ENCODE measurements at places on chromosomes 3 and 15.
A peak's percentile ranks its signal among the peaks of the same experiment; 100 is the strongest.

DNA sequence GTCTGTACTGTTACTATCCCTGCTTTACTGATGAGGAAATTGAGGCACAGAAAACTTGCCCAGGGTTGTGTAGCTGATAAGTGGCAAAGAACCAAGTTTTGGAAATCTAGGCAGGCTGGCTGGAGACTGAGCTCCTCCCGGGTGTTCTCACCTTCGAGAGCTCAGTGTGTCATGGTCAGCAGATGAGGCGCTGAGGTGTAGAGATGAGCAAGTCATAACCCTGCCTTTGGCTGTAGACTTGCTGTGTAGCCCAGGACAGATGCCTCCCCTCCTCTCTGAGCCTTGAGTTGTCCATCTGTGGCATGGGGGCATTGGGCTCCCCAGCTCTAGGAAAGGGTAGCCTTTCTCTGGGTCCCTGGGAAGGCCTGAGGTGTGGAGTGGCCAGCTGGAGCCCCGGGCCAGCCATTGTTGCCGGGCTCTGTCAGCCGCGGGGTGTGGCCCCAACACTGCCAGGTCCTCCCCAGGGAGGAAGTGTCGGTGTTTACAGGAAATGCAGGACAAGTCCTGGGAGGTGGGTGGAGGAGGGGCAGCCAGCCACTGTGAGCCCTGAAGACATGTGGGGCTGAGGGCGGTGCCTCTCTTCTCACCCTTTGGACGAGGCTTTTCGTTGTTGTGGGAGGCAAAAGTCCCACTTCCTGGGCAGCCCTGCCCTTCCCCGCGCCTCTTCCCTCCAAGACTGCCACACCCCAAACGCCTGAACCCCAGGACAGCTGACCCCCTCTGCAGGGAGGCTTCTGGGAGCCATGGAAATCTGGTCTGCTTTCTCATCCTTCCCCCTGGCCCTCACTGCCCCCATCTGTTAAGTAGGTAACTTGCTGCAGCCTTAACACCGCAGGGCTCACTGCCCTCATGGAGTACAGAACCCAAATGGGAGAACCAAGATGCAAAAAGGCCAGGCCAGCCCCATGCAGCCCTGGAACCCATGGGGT lies 29.1 kb downstream of the FGD5 start:
- peak overlapping the region; percentile 19 for H3K27ac ChIP-seq
- H3K4me1 ChIP-seq = peaks cover 38% of the 10 kb centered on the region
- H3K4me3 ChIP-seq = no peak overlapping the region
- DNase-seq = no peak
- peaks cover 16% of the 10 kb centered on the region for H3K27me3 ChIP-seq

- no peak overlapping the region for H3K4me3 ChIP-seq
- no peaks in the 10 kb centered on the region for H3K36me3 ChIP-seq
- no peak for DNase-seq
- H3K27me3 ChIP-seq = no peaks in the 10 kb centered on the region
- no peak overlapping the region for H3K27ac ChIP-seq
These were observed 523.0 kb downstream of the NTRK3 start for GRCh38 chr15:87733541-87733941.

- H3K27me3 ChIP-seq = no peaks in the 10 kb centered on the region
These were observed 44.8 kb downstream of the ALDH1L1 start for GRCh38 chr3:126135406-126136076.

- H3K36me3 ChIP-seq = no peaks in the 10 kb centered on the region
- no peak overlapping the region for H3K4me3 ChIP-seq
- peak overlapping the region; percentile 43 for H3K27ac ChIP-seq
These were observed 88.9 kb downstream of the PTPRG start for GRCh38 chr3:61650276-61650675.

DNA sequence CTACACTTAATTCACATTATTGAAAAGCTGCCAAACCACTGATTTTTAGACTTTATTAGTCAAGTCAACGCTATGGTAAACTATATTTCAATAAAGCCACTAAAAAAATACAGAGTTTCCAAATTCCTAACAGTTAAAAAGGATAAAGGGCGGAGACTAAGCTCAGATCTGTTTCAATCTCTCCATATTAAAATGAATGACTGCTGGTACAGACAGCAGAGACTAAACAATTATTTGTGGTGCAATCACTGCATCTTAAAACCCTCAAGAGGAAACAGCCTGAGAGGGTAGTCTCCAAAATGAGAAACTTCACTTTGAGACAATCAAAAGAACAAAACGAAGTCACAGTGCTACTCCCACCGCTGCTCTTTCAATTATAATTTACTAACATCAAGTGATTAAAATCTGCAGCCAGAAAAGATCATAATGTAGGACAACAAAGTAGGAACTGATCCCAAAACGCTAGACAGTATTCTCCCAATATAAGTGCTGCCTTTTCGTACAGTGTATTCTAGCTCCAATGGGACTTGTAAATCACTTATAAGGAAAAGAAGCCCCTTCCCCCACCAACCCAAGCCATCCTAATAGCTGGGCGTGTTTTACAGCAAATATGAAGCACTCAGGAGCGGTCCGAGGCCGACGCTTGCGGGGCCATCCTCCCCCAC lies 1.2 kb downstream of the UBP1 start:
- H3K27ac ChIP-seq = peak overlapping the region; percentile 98
- no peak for DNase-seq
- H3K36me3 ChIP-seq = no peaks in the 10 kb centered on the region
- H3K4me1 ChIP-seq = peaks cover 47% of the 10 kb centered on the region

- no peak overlapping the region for H3K27ac ChIP-seq
- H3K4me1 ChIP-seq = no peaks in the 10 kb centered on the region
- DNase-seq = no peak
These were observed 239.1 kb downstream of the MCTP2 start for GRCh38 chr15:94470492-94470891.

DNA sequence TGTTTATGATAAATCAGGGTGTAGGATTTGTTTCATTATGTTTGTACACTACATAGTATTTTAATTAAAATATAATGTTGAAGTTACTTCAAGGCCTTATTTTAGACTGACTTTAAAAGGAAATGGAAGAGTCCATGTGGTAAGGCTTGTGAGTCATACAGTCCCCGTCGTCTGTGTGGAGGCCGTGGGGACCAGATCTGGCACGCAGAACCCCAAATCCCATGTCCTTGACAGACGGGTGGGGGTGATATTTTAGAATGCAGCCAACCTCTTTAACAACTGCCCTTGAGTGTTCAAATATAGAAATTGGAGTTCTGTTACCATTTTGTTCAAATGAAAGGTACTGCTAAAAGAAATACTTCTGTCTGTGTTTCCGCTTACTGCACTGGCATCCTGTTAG lies 35.8 kb downstream of the ABHD17C start:
- H3K36me3 ChIP-seq = no peaks in the 10 kb centered on the region
- DNase-seq = no peak
- H3K4me1 ChIP-seq = peaks cover 21% of the 10 kb centered on the region

- no peaks in the 10 kb centered on the region for H3K27me3 ChIP-seq
- no peaks in the 10 kb centered on the region for H3K4me1 ChIP-seq
- no peak overlapping the region for H3K27ac ChIP-seq
- H3K4me3 ChIP-seq = no peak overlapping the region
These were observed 153.1 kb downstream of the VPS13C start for GRCh38 chr15:61906961-61907752.

- peaks cover 9% of the 10 kb centered on the region for H3K4me1 ChIP-seq
- H3K27me3 ChIP-seq = peaks cover 93% of the 10 kb centered on the region
- H3K36me3 ChIP-seq = no peaks in the 10 kb centered on the region
- H3K4me3 ChIP-seq = no peak overlapping the region
These were observed 1.4 kb upstream of the HCN4 start for GRCh38 chr15:73370151-73370550.

- DNase-seq = peak; percentile 55
- H3K4me1 ChIP-seq = no peaks in the 10 kb centered on the region
- H3K4me3 ChIP-seq = no peak overlapping the region
- no peaks in the 10 kb centered on the region for H3K27me3 ChIP-seq
- no peak overlapping the region for H3K27ac ChIP-seq
These were observed 28.7 kb upstream of the BFSP2 start for GRCh38 chr3:133371181-133371580.

- no peaks in the 10 kb centered on the region for H3K36me3 ChIP-seq
- no peaks in the 10 kb centered on the region for H3K4me1 ChIP-seq
- DNase-seq = no peak
- no peak overlapping the region for H3K4me3 ChIP-seq
These were observed 59.0 kb upstream of the NECTIN3 start for GRCh38 chr3:111012388-111013248.

GRCh38 chr15:39730552-39730951 lies 52.1 kb downstream of the FSIP1 start:
- no peak overlapping the region for H3K27ac ChIP-seq
- no peaks in the 10 kb centered on the region for H3K27me3 ChIP-seq
- H3K4me3 ChIP-seq = no peak overlapping the region
- no peak for DNase-seq

- DNase-seq = no peak
- H3K4me1 ChIP-seq = peaks cover 17% of the 10 kb centered on the region
- H3K27ac ChIP-seq = no peak overlapping the region
- no peaks in the 10 kb centered on the region for H3K27me3 ChIP-seq
- no peaks in the 10 kb centered on the region for H3K36me3 ChIP-seq
- no peak overlapping the region for H3K4me3 ChIP-seq
These were observed 28.5 kb downstream of the PLA1A start for GRCh38 chr3:119626196-119626595.

DNA sequence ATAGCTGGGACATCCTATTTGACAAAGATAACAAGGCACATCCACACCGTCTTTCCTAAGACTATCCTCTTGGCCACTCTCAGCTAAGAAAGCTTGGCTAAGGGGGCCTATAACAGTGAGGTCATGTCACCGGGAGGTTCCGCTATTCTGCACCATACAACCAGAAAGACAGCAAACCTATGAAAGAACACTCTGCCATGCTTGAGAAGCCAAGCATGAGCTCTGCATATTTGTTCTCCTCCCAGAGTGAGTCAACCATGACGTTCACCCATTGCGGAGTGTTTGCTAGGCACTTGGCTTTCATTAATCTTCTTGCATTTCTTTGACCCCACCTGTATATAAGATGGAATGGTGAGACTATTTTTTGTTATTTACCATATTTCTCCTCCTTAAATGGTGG lies 141.2 kb downstream of the GMNC start:
- H3K4me3 ChIP-seq = no peak overlapping the region
- H3K36me3 ChIP-seq = no peaks in the 10 kb centered on the region
- no peaks in the 10 kb centered on the region for H3K4me1 ChIP-seq
- no peak overlapping the region for H3K27ac ChIP-seq

DNA sequence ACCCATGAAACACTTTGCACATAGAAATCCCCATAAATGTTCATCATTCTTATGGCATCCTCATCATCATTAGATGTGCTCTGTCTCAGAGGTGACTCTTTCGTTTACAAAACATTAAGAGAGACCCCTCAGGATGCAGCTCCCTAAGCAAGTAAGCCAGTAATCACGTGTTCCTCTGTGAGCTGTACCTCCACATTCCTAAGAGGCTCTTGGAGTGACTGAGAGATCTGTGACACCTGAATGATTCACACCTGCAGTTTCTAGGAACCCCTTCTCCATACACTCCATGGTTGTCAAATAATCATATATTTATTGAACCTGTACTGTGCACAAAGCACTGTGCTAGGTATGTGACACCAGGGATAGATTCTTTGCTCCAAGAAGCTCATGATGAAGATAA lies 602.4 kb downstream of the UNC13C start:
- no peak overlapping the region for H3K27ac ChIP-seq
- no peaks in the 10 kb centered on the region for H3K27me3 ChIP-seq
- H3K36me3 ChIP-seq = no peaks in the 10 kb centered on the region
- no peak for DNase-seq

- no peak overlapping the region for H3K4me3 ChIP-seq
- peaks cover 13% of the 10 kb centered on the region for H3K27me3 ChIP-seq
- DNase-seq = no peak
- no peak overlapping the region for H3K27ac ChIP-seq
- H3K36me3 ChIP-seq = no peaks in the 10 kb centered on the region
These were observed 17.9 kb downstream of the TERC start for GRCh38 chr3:169746924-169747323.

DNA sequence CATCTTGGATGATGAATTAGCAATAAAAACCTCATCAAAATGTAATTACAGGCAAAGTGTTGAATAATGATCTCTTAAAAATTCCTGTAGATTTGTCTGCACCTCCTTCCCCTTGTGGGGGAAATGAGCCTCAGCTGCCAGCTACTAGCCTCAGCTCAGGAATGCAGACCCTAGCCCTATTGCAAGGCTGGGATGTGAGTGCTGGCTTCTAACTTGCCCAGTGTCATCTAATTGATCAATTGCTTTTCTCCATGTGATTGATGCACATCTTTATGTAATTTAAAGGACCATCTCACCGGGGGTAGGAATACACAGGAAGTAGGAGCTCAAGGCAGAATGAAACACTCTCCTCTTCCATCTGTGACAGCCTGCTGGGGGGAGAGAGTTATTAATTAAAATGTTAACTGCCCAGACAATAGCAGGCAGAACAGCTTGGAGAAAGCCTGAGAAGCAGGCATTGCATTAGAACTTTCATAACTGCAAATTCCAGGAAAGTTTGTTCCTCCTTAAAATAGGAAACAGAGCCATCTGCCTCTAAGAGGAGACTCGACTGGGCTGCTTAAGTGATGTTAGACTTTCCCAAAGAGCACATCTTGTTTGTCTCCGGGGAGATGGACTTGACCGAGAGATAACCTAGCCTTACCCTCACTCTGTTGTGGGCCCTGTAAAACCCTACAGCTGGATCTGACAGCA lies 69.6 kb downstream of the LRTM1 start:
- H3K4me1 ChIP-seq = peaks cover 9% of the 10 kb centered on the region
- H3K36me3 ChIP-seq = no peaks in the 10 kb centered on the region
- no peak for DNase-seq
- H3K4me3 ChIP-seq = no peak overlapping the region
- no peaks in the 10 kb centered on the region for H3K27me3 ChIP-seq

GRCh38 chr15:101497484-101498034 lies 8.1 kb upstream of the PCSK6 start:
- peaks cover 6% of the 10 kb centered on the region for H3K27me3 ChIP-seq
- peaks cover 22% of the 10 kb centered on the region for H3K4me1 ChIP-seq
- peak; percentile 80 for DNase-seq
- H3K27ac ChIP-seq = no peak overlapping the region
- no peak overlapping the region for H3K4me3 ChIP-seq
- no peaks in the 10 kb centered on the region for H3K36me3 ChIP-seq

GRCh38 chr3:23778446-23778845 lies 27.3 kb upstream of the UBE2E1 start:
- H3K4me1 ChIP-seq = peaks cover 5% of the 10 kb centered on the region
- no peaks in the 10 kb centered on the region for H3K36me3 ChIP-seq
- no peak for DNase-seq
- H3K27me3 ChIP-seq = no peaks in the 10 kb centered on the region
- H3K4me3 ChIP-seq = no peak overlapping the region

- H3K4me3 ChIP-seq = no peak overlapping the region
- no peak overlapping the region for H3K27ac ChIP-seq
- no peaks in the 10 kb centered on the region for H3K27me3 ChIP-seq
- H3K4me1 ChIP-seq = peaks cover 15% of the 10 kb centered on the region
These were observed 44.8 kb upstream of the RPL32 start for GRCh38 chr3:12886106-12886679.

DNA sequence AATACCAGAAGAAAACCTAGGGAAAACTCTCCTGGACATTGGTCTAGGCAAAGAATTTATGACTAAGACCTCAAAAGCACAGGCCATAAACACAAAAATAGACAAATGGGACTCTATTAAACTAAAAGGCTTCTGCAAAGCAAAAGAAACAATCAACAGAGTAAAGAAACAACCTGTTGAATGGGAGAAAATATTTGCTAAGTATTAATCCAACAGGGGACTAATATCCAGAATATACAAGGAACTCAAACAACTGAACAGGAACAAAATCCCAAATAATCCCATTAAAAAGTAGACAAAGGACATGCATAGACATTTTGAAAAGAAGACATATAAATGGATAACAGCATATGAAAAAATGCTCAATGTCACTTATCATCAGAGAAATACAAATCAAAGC lies 6.9 kb upstream of the ACVR2B start:
- no peak for DNase-seq
- no peaks in the 10 kb centered on the region for H3K4me1 ChIP-seq
- H3K27ac ChIP-seq = no peak overlapping the region
- no peaks in the 10 kb centered on the region for H3K27me3 ChIP-seq
- no peaks in the 10 kb centered on the region for H3K36me3 ChIP-seq
- H3K4me3 ChIP-seq = no peak overlapping the region

Measured in esophagus muscularis mucosa (tissue), 4 donors.